ENCODE measurements at places on chromosomes 7 and 10. TPM values are rescaled to one million over a fixed set of nuclear protein-coding genes. Genes with fewer than 3 reads are reported as not detected.

The CYP26C1 gene
- not detected for total RNA-seq

The PPP1R17 gene
- total RNA-seq: not detected

The TMEM225B gene
- total RNA-seq: 4.3 TPM

The GIMAP5 gene
- total RNA-seq: 50.5 TPM

The CFAP43 gene
- 0.31 TPM for total RNA-seq

The RGR gene
- total RNA-seq: not detected

The TRIM74 gene
- 1.8 TPM for total RNA-seq

The TRPV5 gene
- total RNA-seq: not detected

GRCh38 chr7:35725280-35725680 lies 30.3 kb upstream of the HERPUD2 start:
- no peak for DNase-seq

GRCh38 chr10:101066146-101066895 lies 4.5 kb downstream of the KAZALD1 start:
- DNase-seq: peak; percentile 60

DNA sequence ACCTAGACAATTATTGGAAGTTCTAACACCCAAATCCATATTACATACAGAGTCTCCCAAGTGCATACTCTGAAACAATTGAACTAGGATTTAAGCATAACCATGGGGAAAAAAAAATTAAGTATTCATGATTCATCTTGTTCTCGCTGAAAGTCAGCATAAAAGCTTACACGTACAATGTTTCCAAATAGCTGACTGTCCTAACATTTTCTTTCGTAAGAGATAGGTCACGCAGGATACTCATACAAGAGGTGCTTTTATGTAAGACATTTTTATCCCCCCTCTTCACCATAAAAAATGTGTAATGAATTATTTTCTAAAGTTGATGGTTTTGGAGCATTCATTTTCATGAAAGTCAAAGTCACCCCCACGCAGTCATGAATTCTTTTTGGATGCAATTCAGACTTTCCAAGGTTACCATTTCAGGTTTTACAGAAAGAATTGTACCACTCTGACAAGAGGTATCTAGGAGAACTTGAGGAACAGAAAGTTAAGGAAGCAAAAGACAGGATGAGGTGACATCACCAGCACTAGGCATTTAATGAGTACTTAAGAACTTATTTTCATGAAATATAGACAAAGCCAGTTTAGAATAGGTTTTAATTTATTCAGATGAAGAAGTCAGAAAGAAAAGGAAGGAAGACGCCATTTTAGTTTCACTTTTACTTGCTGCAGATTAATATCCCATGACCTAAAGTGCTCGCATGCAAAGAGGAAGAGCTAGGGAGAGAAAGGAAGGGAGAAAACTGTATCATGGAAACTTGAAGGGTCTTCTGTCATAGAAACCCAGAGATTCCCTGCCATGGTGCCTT lies 55.8 kb downstream of the TMEM26 start:
- DNase-seq: no peak

GRCh38 chr7:46393142-46393541 lies 472.1 kb upstream of the IGFBP3 start:
- DNase-seq: no peak

DNA sequence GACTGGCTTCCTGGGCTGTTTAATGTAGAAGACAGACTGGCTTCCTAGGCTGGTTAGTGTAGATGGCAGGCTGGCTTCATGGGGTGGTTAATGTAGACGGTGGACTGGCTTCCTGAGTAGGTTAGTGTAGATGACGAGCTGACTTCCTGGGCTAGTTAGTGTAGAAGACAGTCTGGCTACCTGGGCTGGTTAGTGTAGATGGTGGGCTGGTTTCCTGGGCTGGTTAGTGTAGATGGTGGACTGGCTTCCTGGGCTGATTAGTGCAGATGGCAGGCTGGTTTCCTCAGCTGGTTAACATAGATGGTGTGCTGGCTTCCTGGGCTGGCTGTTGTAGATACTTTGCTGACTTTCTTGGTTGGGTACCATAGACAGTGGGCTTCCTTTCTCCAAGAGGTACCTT lies 122.9 kb upstream of the PPP2R2D start:
- DNase-seq: no peak

GRCh38 chr10:69345402-69345801 lies 67.1 kb downstream of the HK1 start:
- DNase-seq: no peak

DNA sequence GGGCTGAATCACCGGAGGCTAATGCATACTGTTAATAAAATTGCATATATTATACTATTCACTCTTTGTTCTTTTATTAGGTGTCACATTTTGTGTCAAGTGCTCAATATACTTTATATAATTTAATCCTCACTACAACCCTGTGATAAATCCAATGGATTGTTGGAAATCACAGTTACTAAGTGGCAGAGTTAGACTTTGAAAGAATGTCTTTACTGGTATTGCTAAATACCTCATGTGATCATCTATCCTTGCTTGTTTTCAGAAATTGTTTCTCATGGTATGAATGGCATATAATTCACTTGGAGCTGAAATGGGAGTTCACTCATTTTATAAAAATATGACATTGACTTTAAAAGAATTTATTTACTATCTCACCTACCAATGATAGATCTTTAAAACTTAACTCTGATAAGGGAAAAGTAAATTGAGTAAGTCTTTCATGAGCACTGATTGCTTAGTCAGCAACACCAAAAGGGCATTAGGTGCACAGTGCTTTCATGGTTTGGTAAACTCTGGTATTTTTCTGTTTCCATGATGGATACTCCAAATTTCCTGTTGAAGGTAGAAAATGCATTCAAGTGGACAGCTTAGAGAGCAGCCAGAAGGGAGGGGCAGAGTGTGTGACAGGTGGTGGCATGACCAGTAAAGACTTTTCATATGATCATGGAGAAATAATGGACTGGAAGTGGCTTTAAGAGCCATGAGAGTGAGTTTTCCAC lies 22.6 kb downstream of the ENKUR start:
- no peak for DNase-seq

GRCh38 chr7:36967387-36967786 lies 243.1 kb upstream of the AOAH start:
- no peak for DNase-seq

DNA sequence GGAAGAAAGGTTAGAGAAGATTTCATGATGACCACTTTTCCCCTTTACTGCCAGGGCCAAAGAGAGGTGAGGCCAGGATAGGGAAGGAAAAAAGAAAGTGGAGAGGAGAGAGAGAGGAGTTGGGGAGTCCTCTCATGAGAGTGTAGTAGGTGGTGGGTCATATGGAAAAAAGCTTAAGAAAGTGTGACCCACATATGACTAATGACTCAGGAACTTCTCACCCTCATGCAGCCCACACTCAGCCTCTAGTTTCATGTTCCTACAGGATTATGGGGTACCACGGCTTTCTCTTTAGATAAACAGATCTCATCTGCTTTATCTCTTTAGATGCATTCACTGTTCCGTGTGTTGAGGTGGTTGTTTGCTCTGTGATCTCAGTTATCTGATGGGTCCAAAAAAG lies 462.5 kb upstream of the IGFBP3 start:
- DNase-seq: no peak

GRCh38 chr7:101781439-101781838 lies 36.0 kb upstream of the CUX1 start:
- no peak for DNase-seq

All from activated T-cell treated with anti-CD3 and anti-CD28 coated beads, Interleukin-2, amount 50 U/mL, for 72 hours (primary cell).